ENCODE measurements at places on chromosomes 2 and 18.
A peak's percentile ranks its signal among the peaks of the same experiment; 100 is the strongest.

DNA sequence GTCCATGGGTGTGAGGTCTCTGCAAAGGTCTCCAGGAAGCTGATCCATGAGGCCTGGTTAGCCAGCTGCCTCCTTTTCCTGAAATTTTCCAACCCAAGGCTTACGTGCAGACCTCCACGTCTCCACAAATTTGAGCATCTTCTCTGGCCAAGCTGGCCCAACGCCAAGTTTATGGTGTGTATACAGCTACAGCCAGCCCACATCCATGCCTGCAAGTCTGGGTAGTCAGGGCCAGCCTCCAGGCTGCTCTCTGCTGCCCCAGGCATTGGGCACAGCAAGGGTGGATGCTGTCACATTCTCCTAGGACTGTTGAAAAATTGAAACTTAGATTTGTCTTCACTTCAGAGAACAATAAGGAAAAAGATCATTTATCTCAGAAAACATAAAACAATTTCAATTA lies 525.5 kb upstream of the CHAC2 start:
- DNase-seq = no peak

- DNase-seq = no peak
These were observed 68.6 kb downstream of the GATA6 start for GRCh38 chr18:22238036-22238435.

GRCh38 chr2:216696751-216697560 lies 1.6 kb upstream of the IGFBP5 start:
- peak; percentile 47 for DNase-seq

- no peak for DNase-seq
These were observed 88.1 kb downstream of the ZBTB7C start for GRCh38 chr18:48321121-48321520.

DNA sequence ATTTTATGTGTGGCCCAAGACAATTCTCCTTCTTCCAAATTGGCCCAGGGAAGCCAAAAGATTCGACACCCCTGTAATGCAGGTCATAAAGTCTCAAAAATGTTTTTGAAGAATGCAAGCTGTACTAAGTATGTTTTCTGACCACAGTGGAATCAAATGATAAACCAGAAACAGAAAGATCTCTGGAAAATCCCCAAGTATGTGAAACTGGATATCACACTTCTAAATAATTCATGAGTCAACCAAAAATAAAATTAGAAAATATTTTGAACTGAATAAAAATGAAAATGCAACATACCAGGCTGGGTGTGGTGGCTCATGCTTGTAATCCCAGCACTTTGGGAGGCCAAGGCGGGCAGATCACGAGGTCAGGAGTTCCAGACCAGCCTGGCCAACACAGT lies 34.1 kb upstream of the UBE2F start:
- DNase-seq = peak; percentile 67

- DNase-seq = no peak
These were observed 714.6 kb downstream of the ERBB4 start for GRCh38 chr2:211823886-211824479.

- no peak for DNase-seq
These were observed 1.1 kb upstream of the SLC66A2 start for GRCh38 chr18:79952456-79952995.

- DNase-seq = peak; percentile 68
These were observed 26.1 kb upstream of the SETBP1 start for GRCh38 chr18:44654573-44654972.

DNA sequence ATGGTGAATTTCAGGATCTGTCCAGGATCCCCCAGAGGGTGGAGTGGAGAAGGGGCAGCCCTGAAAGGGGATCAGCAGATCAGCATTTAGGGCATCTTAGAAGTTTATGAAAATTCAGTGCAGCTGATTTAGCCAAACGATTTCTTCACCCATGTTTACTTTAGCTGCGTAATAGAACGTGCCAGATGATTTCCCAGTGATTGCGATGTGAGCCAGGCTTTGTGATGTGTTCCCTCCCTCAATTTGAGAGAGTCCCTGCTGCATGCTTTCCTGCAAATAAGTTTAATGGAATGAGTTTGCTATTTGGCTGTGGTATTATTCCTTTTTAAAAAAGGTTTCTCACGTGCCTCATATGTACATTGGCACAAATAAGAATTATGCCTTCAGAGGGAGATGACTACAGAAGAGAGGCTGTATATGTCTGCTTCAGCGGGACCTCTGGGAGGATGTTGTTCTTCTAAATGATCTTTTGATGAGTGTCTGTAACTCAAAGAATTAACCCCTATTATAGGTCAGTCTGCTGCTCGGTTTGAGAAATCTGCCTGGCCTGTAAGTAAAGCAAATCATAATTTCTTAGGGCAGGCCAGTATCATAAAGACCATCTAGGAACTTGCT lies 111.9 kb downstream of the MRO start:
- no peak for DNase-seq

DNA sequence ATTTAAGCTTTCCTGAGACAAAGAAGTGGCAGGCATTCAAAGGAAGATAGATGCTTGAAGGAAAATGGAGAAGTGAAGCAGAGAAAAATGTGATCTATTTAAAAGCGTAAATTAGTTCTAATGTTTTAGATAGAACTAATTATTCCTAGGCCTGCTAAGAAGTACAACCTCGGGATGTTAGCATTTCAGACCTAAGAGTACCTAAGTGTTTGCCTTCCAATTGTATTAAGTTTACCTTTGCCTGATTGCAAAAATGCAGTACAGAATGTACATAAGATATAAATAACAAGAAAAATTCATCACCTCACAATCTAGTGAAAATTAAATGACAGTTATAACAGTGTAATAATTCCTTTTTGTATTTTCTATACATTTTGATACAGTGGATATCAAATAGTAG lies 71.1 kb upstream of the HNMT start:
- DNase-seq = no peak

- DNase-seq = peak; percentile 5
These were observed 2.1 kb downstream of the KLHL14 start for GRCh38 chr18:32770666-32771168.

DNA sequence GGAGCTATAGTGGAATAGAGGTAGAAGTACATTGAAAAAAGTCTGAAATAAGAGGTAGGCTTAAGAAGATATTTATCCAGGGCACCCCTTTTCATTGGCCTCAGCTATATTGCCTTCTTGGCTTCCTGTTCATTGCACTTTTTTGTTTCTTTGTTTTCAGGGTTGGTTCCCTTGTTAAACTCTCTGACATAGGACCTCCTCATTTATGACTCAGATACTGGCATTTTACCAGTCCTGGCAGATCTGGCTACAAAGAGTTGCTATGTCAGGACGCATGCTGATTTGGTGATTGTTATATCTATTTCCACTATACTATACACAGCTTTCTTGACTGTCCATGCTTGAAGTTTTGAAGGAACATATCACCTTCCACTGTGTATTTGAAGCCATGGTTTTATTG lies 60.0 kb downstream of the GCA start:
- peak; percentile 2 for DNase-seq

- no peak for DNase-seq
These were observed 190.1 kb upstream of the AGAP1 start for GRCh38 chr2:235303499-235304291.

- DNase-seq = no peak
These were observed 44.1 kb downstream of the GORASP2 start for GRCh38 chr2:170973225-170973491.

DNA sequence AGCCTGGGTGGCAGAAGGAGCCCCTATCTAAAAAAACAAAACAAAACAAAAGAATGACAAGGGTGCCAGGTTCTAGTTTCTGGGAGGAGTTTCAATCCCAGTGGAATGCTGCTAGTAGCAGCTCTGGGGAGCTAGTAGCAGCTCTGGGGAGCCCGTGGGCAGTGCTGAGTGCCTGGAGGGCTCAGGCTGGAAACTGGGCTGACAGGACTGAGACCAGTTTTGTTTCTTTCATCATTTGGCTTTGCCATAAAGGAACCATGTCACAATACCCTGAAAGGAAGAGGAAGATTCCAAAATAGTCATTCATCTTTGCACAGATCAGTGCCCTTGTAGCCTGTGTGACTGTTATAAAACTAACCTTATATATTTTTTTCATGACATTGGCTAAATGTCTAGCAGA lies 10.6 kb downstream of the MFSD6 start:
- no peak for DNase-seq

- no peak for DNase-seq
These were observed 145.0 kb downstream of the SRBD1 start for GRCh38 chr2:45466053-45466452.

GRCh38 chr2:136751406-136751805 lies 13.9 kb upstream of the THSD7B start:
- DNase-seq = no peak

DNA sequence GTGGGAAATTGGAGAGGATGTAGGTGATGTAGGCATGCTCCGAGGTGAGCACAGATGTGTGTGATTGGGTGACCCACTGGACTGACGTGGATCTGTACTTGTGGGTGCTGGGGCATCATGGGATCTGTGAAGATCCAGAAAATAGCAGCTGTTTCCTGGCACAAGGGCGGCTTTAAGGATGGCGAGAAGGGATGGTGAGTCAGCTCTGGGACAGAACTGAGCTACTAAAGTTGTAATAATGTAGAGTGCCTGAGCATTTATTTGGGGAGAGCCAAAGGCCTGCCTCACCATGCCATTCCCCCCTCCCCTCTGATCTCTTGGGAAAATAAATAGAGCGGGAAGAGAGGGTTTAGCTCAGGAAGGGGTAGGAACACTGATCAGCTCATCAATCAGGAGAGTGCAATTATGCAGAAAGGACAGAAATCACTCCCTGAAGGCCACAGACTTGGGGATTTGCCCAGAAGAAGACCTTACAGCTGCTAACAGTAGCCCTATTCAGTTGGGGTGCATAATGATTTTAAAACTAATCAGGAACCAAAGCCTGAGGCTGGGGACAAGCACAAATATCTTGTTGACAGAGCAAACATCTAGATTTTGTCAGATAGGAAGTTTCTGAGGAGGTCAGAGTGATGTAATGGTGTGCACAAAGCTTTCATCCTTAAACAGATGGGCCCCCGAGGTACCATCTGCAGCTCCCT lies 30.3 kb downstream of the TANC1 start:
- peak; percentile 22 for DNase-seq

GRCh38 chr2:207871911-207872310 lies 102.2 kb upstream of the FZD5 start:
- no peak for DNase-seq

GRCh38 chr2:197878792-197879191 lies 74.4 kb downstream of the PLCL1 start:
- no peak for DNase-seq

GRCh38 chr2:163723348-163723747 lies 12.5 kb downstream of the FIGN start:
- no peak for DNase-seq

GRCh38 chr2:44943693-44944101 lies 2.2 kb downstream of the SIX3 start:
- no peak for DNase-seq

DNA sequence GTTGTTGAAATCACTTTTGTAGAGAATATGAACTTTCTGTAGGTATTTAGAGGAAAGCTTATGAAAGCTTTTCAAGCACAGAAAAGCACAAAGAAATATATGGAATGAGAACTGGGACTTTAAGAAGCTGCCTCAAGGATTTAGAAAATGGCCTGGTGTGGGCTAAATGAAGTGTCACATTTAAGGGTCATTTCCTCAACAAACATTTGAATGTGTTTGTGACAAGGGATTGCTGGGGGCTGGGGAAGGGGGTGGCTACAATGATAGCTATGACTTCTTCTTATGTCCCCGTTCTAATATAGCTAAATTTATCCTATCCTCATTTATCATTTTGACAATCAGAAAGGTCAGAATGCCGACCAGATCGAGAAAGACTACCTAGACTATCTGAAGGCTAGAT lies 69.2 kb downstream of the DLGAP1 start:
- no peak for DNase-seq

GRCh38 chr2:215613280-215613679 lies 177.4 kb upstream of the FN1 start:
- DNase-seq = no peak

GRCh38 chr2:12110074-12110473 lies 363.6 kb downstream of the LPIN1 start:
- DNase-seq = peak; percentile 11

DNA sequence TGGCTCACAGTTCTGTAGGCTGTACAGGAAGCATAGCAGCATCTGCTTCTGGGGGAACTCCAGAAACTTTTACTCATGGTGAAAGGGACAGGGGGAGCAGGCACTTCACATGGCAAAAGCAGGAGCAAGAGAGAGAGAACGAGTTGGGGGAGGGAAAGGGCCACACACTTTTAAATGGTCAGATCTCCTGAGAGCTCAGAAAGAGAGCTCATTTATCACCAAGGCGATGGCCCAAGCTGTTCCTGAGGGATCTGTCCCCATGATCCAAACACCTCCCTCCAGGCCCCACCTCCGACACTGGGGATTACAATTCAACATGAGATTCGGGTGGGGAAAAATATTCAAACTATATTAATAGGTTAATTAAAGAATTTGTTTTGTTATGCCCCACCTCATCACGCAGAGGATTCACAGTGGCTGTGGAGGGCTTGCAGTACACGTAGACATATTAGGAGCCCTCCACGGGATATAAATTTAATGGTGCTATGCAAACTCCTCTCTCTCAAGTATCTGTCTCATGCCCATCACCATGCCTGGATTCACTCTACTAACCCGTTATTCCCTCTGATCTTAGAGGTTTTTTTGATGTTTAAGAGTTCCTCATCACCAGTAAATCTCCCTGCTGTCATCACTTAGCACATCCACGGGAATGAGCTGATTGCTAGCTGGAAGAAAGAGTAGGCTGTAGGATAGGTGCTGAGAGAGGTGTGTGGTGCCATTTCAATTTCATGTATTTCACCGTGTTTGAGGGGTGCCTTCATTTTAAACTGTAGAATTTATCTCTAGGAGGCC lies 84.5 kb upstream of the ARHGAP28 start:
- no peak for DNase-seq
